ENCODE measurements at places on chromosomes 6 and 20. TPM values are rescaled to one million over a fixed set of nuclear protein-coding genes. Genes with fewer than 3 reads are reported as not detected.

The TRERF1 gene
- total RNA-seq, result 7.2 TPM

The OR2B6 gene
- total RNA-seq, result not detected

The SLC22A3 gene
- 2.9 TPM for total RNA-seq

The PLCB4 gene
- 2.1 TPM for total RNA-seq

Data from uterine smooth muscle cell (primary cell).